Left kidney (tissue), 8 donors: ENCODE measurements at places on chromosomes 3 and 15.

DNA sequence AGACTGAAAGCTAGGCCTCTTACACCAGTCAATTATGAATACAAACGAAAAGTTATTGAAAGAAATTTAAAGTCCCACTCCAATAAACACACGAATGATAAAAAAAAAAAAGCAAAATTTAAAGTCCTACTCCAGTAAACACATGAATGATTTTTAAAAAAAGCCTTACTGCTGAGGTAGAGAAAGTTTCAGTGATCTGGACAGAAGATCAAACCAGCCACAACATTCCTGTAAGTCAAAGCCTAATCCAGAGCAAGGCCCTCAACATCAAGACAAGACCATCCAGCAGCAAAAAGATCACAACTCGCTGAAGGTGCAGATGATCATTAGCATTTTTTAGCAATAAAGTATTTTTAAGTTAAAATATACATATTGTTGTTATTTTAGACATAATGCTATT, 95.6 kb upstream of the LIPC start:
- DNase-seq = no peak

DNA sequence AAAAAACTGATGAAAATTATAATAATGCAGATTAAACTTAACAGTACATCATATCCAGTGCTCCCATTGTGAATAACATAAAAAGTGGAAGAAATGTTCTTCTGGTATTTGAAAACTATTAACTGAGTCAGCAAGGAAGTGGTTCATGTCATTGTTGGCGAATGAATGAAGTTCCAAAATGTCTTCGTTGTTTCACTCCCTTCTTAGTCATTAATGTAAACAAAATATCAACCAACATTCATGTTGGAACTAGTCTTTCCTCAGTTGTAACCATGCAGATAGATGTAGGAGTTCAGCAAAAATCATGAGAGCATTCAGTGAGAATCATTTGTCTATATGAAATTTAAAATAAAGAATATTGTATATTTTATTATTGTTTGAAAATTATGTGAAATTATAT, 44.1 kb upstream of the ICE2 start:
- no peak for DNase-seq

DNA sequence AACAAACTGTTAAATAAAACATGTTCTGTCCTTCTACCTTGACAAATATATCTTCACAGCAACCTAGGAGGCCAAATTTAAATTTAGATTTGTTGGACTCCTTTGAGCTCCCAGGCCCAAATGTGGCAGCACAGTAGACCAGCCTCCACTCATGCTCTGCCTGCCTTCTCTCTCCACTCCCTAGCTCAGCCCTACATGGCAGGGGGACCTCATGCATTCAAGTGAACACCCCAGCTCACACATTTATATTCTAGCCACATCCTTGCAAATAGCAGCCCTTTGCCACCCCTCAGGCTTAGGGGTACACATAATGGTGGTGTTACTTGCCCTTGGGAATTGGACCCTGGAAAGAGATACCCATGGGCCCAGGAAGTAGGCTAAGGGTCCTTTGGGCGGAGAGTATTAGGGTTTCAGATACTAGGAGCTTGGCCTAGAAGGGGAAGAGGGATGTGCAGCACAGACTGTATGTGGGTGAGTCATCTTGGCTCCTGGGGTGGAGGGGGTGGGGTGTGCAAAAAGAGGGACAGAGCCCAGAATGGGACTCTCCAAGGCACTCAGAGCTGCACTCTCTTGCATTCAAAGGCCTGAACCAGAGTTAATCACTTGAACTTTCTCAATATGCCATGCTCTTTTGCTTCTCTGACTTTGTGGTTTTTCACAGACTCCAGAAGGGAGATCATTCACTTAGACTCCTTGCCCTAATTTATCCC, 268.4 kb upstream of the ROPN1 start:
- DNase-seq = no peak

GRCh38 chr15:98953000-98953787, 54.4 kb downstream of the PGPEP1L start:
- no peak for DNase-seq

DNA sequence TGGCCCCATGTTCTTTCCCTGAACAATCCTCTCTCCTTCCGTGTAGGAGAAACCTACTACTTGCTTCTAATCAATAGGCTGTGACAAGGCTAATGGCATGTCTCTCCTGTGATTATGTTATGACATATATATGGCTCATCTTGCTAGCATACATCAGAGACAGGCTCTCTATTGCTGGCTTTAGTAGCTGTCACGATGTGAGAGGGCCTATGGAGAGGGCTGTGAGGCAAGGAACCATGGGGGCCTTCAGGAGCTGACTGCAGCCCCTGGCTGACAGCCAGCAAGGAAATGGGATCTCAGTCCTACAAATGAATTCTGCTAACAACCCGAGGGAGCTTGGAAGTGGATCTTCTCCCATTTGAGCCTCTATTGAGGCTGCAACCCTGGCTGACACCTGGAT, 96.3 kb downstream of the EOMES start:
- DNase-seq = no peak

GRCh38 chr3:196555295-196555694, 13.1 kb downstream of the WDR53 start:
- no peak for DNase-seq

- peak; percentile 5 for DNase-seq
Observed at GRCh38 chr15:101813803-101814534, 2.0 kb downstream of the OR4F15 start.

- DNase-seq = no peak
Observed at GRCh38 chr3:32175607-32176197, 62.8 kb upstream of the CMTM8 start.

- no peak for DNase-seq
Observed at GRCh38 chr3:106628407-106628806, 748.8 kb upstream of the CCDC54 start.

- no peak for DNase-seq
Observed at GRCh38 chr3:13451301-13451673, 28.8 kb upstream of the HDAC11 start.

DNA sequence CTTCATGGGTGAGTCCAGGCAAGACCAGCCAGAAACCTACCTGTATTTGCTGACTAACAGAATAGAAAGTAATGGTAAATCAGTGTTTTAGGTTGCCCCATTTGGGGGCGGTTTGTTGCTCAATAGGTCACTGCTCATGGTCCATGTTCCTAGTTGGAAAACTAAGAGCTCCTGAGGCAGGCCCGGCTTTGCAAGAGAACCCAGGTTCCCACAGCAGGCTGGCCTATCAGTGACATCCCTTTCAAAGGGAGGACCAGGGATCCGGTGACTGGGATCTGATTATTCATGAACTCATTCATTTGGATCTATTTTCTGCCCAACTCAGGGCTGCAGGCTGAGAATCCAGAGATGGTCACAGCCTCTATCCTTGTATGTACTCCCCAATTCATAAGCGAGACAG, 163.9 kb downstream of the WNT7A start:
- DNase-seq = no peak

GRCh38 chr3:43372809-43373559, 86.6 kb downstream of the SNRK start:
- peak; percentile 52 for DNase-seq

- no peak for DNase-seq
Observed at GRCh38 chr15:32130823-32131222, 100.5 kb downstream of the CHRNA7 start.

DNA sequence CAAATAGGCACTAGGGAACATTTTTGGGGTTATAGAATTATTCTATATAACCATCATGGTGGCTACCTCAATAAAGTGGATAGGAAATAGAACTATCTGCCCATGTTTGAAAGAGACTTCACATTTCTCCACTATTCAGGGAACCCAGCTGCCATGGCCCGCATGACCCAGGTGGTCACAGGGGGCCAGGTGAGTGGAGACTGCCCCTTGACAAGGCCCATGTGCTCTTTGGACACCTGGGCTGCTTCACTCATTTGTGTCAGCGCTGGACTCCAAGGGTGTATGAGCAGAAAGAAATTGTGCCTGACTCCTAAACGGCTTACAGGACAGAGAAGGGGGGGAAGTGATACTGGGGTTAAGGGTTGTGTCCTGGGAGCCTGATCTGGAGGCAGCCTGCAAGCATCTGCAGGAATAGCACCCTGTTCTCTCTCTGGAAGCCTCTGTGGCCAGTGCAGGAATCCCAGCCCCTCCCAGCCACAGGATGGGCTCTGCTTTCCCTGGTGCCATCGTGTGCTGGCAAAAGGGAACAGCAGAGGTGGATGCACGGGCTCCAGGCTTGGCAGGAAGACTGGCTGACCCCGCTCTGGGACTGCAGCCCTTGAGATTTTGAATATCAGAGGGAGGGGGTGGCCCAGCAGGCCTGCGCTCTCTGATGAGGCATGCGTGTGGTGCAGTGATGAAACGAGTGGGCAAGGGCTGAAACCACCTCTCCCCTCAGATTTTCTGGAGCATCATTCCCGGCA, 9.1 kb upstream of the C3orf22 start:
- no peak for DNase-seq

- no peak for DNase-seq
Observed at GRCh38 chr3:9779721-9780457, 10.1 kb upstream of the CAMK1 start.

DNA sequence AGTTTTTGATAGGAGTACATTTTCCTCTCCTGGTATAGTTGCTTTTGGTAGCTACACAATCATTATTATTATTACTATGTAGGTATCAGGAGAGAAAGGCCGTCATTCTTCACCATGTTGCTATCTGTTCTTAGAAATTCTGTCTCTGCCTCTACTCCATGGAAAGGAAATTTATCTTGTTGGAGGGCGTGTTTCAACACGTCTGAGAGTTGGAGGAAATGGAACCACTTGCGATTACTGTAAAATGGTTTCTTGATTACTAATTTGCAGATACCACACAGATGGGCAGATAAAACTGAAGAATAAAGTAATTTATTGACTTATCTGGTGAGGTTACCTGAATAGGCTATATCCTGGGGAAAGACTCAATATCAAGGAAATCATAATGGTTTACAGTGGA, 488.4 kb downstream of the NR2F2 start:
- DNase-seq = no peak
